ENCODE measurements at places on chromosomes 12 and 14. TPM values are rescaled to one million over a fixed set of nuclear protein-coding genes. Genes with fewer than 3 reads are reported as not detected.

GRCh38 chr12:1564067-1564466, 30.3 kb downstream of the FBXL14 start:
- no peak overlapping the region for H3K27ac ChIP-seq
- H3K4me3 ChIP-seq = no peak overlapping the region
- no peak for DNase-seq
- no peaks in the 10 kb centered on the region for H3K36me3 ChIP-seq
- peaks cover 12% of the 10 kb centered on the region for H3K4me1 ChIP-seq

DNA sequence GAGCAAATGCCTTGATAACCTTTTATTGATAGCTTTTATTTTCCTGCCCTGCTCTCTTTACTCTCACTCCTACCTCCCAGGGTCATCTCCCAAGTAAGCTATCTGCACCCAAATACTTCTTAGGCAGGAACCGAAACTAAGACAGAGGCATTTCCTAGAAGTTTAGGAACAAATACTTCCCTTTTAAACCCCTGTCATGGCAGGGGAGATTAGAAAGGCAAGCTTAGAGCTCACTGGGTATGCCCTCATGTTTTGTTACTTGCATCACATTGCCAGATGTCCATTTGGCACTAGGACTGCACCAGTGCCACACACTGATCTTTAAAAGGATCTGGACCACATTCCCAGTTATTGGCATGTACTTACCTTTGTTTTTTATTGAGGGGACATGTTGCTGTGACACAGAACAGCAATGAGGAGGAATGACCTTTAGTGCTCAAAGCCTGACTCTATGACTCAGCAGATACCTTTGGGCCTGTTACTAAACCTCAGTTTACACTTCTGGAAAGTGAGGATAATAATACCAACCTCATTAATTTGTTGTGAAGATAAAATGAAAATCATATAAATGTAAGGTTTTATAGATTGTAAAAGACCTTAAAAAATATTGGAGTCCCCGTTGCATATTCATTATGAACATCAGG, 40.9 kb upstream of the MBIP start:
- H3K27me3 ChIP-seq = no peaks in the 10 kb centered on the region
- H3K27ac ChIP-seq = no peak overlapping the region
- H3K4me3 ChIP-seq = no peak overlapping the region
- H3K36me3 ChIP-seq = no peaks in the 10 kb centered on the region

Gene FIGNL2
- total RNA-seq = 0.23 TPM

Gene BDKRB1
- not detected for total RNA-seq

Gene ARMH4
- 1.8 TPM for total RNA-seq

DNA sequence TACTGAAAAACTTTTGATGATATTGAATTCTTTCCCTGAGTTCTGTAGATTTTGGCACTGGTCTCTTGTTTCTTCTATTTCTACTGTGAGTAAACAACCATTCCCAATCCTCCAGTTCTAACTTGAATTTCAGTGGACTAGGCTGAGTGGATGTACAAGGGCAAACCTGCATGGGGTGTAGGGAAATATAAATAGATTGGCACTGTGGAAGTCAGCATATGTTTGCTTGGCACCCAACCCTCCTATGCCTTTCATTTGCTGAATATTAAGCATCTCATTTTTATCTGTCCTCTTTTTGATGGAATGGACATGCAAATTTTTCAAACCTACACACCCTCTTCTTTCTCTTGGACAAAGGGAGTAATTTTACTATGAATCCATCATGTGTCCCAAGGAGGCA, 828.3 kb downstream of the DIO2 start:
- no peak for DNase-seq
- H3K27me3 ChIP-seq = no peaks in the 10 kb centered on the region
- no peaks in the 10 kb centered on the region for H3K36me3 ChIP-seq
- no peak overlapping the region for H3K27ac ChIP-seq

DNA sequence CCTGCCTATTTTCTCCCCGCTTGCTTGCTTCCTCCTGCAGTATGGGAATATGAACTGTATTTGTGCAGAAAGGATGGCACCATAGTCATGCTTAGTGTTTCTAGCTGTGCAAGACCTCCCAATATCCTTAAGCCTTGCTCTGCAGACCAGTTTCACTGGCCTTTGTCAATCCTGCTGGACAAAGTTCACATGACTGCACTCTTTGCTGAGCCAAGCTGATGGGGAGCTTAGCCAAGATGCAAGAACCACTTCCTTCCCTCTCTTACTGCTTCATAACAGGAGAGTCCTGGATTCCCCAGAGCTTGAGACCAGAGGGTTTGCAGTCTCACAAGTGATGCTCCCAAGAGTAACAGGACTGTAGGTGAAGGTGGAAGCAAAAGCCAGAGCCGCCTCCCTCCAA, 3.8 kb downstream of the ASIC1 start:
- H3K27me3 ChIP-seq = 0 out of 2 replicates have a peak, but pooled peaks cover 4% of the 10 kb centered on the region
- no peaks in the 10 kb centered on the region for H3K36me3 ChIP-seq
- H3K27ac ChIP-seq = no peak overlapping the region

GRCh38 chr12:118356809-118357256, 15.9 kb downstream of the TAOK3 start:
- H3K36me3 ChIP-seq = no peaks in the 10 kb centered on the region
- no peak for DNase-seq
- no peaks in the 10 kb centered on the region for H3K27me3 ChIP-seq
- peak overlapping the region; percentile 52 for H3K27ac ChIP-seq
- peaks cover 39% of the 10 kb centered on the region for H3K4me1 ChIP-seq

GRCh38 chr14:37668646-37669045, 73.2 kb downstream of the TTC6 start:
- H3K4me1 ChIP-seq = no peaks in the 10 kb centered on the region
- no peak for DNase-seq
- H3K36me3 ChIP-seq = no peaks in the 10 kb centered on the region
- no peak overlapping the region for H3K4me3 ChIP-seq

DNA sequence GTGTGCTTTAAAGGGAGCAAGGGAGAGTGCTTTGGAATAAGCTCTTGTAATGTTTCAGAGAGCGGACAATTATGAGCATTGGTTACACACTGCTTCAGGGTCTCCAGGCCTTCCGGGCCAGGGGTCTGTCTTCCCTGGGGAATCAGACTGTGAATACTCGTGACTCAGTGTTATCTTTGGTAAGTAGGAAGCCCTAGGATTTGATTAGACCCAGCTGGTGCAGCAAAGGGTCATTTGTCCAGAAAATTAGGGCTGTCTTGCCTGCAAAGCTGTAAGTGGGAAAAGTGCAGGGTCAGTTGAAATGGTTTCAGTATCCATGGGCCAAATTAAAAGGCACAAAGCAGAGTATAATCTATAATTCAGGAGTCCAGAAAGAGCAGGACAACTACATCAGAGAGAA, 475.6 kb downstream of the MED13L start:
- no peak overlapping the region for H3K27ac ChIP-seq
- DNase-seq = no peak
- H3K4me3 ChIP-seq = no peak overlapping the region

Gene SERPINA6
- total RNA-seq = not detected

GRCh38 chr12:34249271-34249670, 227.0 kb downstream of the ALG10 start:
- H3K4me3 ChIP-seq = no peak overlapping the region
- no peaks in the 10 kb centered on the region for H3K36me3 ChIP-seq
- H3K27ac ChIP-seq = no peak overlapping the region
- peaks cover 11% of the 10 kb centered on the region for H3K4me1 ChIP-seq

Gene POTEG
- not detected for total RNA-seq

GRCh38 chr14:58722441-58722840, 84.7 kb downstream of the DACT1 start:
- H3K4me1 ChIP-seq = no peaks in the 10 kb centered on the region
- no peak overlapping the region for H3K4me3 ChIP-seq
- no peaks in the 10 kb centered on the region for H3K27me3 ChIP-seq
- DNase-seq = no peak

DNA sequence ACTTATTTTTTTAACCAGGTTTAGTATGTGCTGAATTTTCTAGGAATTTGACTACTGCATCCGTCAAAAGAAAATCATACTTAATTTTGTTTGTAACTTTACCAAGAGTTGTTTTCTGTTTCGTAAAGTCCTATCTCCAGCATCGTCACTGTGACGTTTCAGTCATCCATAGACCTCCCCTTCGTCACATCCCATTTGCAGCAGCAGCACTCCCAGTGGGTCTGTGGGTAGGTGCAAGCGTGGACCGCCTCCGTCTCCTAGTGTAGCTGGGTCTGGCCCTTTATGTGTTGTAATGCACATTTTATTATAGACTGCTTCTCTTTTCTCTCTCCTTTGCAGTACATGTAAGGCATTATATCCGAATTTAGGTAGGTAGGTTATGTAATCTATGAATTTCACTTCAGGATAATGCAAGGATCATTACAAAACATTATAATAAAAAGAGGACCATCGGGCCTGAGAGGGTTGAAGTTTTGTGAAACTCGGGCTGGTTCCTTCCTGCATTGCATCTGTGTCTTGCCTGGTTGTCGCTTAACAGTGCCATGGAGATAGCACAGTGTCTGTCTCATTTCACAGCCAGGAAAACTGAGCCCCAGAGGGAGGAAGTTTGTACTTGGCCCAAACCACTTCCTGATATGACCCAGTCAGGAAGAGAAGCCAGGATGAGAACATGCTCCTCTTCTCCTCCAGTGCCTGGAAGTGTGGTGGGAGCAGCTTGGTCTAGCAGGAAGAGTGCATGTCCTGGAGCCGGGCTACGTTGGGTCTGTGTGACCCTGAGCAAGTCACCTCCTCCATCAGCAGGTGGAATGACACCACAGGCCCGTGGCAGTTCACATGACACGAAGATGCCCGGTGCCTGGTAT, 41.3 kb downstream of the EVL start:
- DNase-seq = no peak
- no peaks in the 10 kb centered on the region for H3K4me1 ChIP-seq
- H3K27me3 ChIP-seq = no peaks in the 10 kb centered on the region
- no peak overlapping the region for H3K4me3 ChIP-seq

- no peak for DNase-seq
- H3K27me3 ChIP-seq = no peaks in the 10 kb centered on the region
- peaks cover 42% of the 10 kb centered on the region for H3K4me1 ChIP-seq
- H3K4me3 ChIP-seq = no peak overlapping the region
- no peaks in the 10 kb centered on the region for H3K36me3 ChIP-seq
Observed at GRCh38 chr14:103544388-103545218, 15.6 kb downstream of the TRMT61A start.

DNA sequence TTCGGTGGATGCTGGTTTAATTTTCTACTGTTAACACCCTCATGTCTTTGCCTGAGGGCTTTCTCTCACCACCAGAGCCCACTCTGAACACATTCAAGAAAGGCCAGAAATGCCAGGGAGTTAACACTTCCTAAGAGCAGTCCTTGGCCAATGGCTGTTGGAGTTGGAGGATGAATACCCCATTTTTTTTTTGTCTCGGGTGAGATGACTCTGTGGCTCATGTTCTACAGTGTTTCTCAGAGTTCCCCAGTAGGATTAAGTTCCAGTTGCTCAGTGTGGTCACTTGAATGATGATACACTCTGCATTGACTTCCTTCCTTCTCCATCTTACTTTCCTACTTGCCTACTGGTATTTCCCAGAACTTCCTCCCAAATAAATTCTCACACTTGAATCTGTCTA, 65.8 kb downstream of the FOS start:
- H3K36me3 ChIP-seq = no peaks in the 10 kb centered on the region
- H3K27ac ChIP-seq = no peak overlapping the region
- H3K4me3 ChIP-seq = no peak overlapping the region

GRCh38 chr12:6444704-6445688, at the start of gene CD27:
CD27 (plus strand) TSS chr12:6444955; CDS start chr12:6445096, 141 bp downstream.
- DNase-seq = no peak
- H3K4me1 ChIP-seq = no peaks in the 10 kb centered on the region
- no peak within 1 kb of the TSS for H3K27ac ChIP-seq
- H3K4me3 ChIP-seq = no peak within 1 kb of the TSS
- H3K36me3 ChIP-seq = no peaks in the 10 kb centered on the region
- no peaks in the 10 kb centered on the region for H3K27me3 ChIP-seq

GRCh38 chr14:64060648-64061096, 207.9 kb downstream of the SYNE2 start:
- no peak overlapping the region for H3K4me3 ChIP-seq
- H3K27me3 ChIP-seq = no peaks in the 10 kb centered on the region
- peak; percentile 20 for DNase-seq
- H3K27ac ChIP-seq = no peak overlapping the region

GRCh38 chr14:101709533-101709881, 52.0 kb upstream of the PPP2R5C start:
- H3K4me1 ChIP-seq = no peaks in the 10 kb centered on the region
- no peak for DNase-seq

Gene NTS
- total RNA-seq = 1.5 TPM

DNA sequence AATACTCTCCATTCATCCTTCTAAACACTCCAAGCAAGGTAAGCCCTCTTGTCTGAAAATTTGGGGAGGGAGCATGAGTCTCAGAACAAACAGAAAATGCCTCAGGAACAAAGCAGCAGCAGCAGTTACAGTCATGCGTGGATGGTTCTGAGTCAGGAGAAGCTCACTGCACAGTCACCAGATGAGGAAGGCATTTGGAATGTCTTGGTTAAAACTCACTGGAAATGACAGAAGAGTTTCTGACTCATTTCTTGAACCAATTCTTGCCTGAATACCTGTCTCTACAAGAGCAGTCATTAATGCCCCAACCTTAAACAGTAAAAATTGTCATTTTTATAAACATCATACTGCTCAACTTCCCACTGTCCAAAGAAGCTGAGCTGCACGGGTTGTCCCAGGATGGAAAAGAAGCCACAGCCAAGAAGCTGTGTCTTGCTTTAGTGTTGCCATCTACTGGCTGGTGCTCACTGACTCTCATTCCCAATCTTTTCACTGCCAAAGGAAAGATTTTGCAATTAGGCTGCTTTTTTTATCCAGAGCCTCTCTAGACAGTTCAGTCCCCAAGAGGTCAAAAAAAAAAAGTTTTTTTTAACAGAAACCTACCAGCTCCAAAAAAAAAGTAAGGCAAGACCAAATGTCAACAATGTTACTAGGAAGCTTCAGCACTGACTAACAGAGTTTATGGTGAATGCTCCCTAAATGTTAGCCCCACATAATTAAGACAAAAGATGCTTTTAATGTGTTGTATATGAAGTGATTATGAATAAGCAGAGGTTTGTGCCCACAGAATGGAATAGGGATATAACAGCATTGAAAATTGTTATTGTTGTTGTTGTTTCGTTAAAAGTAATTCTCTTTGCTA, 40.4 kb downstream of the KICS2 start:
- peak; percentile 93 for DNase-seq
- H3K27me3 ChIP-seq = no peaks in the 10 kb centered on the region
